ENCODE measurements at places on chromosomes 3 and 15. TPM values are rescaled to one million over a fixed set of nuclear protein-coding genes. Genes with fewer than 3 reads are reported as not detected.

The TYRO3 gene
- 12.2 TPM for total RNA-seq

- DNase-seq = no peak
Measured at GRCh38 chr3:64878362-64878761, 190.6 kb upstream of the ADAMTS9 start.

DNA sequence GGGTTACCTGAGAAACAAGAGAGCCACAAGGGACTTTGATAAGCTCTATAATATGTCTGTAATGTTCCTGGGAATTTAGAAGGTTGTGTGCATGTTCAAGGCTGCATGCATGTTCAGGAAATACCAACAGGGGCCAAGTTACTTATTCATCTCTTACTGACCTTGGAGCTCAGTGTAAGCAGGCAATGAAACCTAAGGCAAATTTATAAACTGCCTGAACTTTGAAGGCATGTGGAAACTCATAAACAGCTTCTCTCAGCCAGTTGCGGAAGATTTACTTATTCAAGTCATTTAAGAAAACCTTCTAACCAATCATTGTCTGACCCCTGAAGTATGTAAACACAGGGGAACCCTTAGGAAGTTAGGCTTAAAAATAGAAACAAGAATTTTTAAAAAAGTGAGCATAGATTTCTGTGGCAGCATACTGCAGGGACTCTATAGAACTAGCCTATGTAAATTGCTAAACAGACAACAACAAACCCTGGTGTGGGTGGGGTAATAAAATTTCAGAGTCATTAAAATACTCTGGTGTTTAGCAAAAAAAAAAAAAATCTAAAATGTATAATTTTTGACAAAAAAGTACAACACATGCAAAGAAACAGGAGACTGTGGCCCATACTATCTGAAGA, 57.2 kb downstream of the SLC15A2 start:
- DNase-seq = no peak

The DAZL gene
- total RNA-seq = not detected

DNA sequence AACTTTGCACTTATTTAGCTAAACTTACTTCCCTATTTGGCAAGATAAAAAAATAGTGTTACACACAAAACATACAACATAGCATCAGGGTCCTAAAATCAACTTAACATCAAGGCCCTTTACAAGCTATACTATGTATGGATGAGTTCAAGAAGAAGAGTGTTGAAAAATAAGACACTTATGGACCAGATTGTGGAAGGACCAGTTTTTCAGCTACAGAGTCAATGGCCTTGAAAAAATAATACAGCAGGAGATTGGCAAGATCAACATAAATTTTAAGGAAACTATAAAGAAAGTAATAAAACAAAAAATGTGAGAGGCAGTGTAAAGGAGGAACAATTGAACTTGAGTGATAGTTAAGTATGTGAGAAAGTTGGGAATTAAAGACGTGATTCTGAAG, 66.3 kb upstream of the BBX start:
- no peak for DNase-seq

DNA sequence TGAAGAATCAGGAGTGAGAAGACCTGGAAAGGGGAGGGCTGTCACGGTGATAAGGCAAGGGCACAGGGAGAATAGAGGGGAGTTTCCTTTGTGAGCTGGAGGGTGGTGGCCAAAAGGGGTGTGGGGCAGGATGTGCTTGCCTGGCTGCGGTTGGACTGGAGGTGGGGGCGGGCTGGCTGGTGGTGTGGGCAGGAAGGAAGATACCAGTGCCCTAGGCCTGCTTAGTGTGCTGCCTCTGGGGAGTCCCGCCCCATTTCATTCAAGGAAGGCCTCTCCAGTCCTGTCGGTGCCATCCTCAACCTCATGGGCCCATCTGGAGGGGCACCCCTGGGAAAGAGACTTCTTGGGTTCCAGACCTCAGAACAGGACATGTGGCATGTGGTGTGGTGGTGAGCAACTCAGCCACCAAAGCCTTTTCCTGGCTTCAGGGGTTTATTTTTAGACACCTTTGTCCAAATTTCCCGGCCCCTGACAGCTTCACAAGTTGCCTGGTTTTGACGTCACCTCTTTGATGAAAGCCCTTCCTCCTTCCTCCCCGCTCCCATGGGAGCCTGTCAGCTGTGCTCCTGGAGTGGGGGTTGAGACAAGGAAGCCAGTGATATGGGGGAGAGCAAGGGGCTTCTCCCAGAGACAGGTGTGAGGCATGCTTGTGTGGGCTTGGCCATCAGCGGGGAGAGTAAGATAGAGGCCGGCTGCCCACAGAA, 15.6 kb downstream of the TEX264 start:
- DNase-seq = peak; percentile 92

The C3orf20 gene
- 0.03 TPM for total RNA-seq

DNA sequence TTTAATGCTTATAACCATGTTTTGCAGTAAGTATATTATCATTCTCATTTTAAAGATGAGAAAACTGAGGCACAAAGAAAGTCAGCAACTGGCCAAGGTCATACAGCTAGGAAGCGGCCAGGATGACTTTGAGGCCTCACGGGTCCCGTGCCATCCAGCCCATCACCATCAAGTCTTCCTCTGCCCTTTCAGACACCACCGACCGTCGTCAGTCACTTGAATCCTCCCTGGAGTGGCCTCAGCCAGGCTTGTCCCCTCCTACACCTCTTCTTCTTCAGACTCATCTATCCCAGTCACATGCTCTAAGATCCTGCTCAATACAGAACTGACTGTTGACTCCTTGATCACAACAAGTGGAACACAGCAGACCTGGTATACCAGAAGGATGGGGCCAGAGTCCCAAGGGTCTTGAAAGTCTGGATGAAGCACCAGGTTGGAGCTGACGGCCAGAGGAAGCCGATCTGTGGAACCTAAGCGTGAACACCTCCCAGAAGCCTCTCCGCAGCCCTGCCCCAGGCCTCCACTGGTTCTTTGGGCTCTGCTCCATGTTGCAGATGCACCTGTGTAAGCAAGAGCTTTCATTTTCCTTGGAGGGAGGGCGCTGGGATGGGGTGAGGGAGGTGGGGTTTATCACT, 22.1 kb downstream of the ITGA11 start:
- no peak for DNase-seq

The SEMA3B gene
- total RNA-seq = 13.4 TPM

DNA sequence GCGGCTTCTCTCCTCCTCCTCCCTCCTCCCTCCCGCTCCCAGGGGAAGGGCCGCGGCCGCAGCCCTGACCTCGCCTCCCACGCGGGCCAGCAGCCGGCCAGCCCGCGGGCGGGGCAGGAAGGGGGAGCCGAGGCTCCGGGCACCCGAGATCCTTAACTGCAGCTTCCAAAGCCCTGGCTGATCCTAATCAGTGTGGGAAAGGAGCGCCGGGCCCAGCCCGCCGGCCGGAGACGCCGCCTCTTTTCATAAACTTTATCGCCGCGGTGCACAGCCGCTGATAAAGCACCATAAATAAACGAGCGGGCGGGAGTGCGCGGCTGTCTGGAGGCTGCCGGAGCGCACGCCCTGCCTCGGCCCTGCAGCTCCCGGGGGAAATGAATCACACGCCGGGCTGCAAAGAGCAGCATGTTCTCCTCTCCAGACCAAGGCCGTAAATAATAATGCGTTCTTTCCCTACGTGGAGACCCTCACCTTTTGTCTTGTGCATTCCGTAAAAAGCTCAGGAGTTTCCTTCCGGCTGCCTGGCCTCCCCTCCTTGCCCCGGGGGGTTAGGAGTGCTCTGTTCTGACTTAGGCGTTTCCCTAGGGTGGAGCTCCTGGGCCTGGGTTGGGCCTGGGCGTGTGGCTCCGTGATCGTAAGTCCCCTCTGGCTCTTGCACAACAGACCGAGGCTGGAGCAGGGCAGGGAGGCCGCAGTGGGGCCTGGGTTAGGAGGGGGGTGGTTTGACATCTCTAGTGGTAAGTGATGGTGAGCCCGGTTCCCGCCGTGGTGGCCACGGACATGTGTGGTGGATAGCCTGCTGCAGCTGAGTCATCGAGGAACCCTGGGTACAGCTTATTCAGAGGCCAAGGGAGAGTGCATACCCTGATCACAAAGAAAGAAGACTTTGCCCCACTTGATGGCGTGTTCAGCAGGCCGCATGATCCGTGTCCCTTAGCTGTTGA, 132.6 kb upstream of the HES1 start:
- peak; percentile 95 for DNase-seq

DNA sequence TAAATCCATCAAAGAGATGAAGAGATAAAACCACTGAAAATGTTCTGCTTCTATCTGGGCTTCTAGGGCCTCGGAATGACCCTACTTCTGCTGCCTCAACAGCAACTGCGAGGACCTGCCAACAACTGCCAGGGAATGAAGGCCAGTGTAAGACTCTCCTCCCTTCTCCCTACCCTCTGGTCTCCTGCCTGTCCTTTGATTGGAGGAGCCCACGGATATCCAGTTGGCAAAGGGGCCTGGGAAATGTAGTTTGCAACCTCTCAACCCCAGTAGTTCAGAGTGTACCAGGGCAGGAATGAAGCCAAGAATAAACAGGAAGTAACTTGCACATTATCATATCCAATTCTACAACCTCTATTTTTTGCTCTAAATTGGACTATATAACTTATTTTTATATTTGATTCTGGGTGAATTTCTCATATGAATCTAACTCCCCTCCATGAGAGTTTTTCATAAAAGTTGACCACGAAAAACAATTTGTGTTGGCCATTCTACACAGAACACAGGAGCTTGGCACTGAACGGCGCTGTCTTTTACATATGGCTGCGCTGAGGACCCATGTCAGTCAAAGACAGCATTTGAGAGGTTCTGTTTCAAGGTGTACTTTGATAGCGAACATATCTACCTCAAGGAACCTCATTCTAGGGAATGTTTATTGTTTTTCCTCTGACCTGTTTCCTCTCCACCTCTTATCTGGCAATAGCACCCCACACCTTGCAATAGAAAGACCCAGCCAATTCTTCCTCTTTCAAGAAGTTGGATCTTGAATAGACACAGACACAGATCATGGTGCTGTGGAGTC, 91.1 kb upstream of the RNF7 start:
- peak; percentile 66 for DNase-seq

DNA sequence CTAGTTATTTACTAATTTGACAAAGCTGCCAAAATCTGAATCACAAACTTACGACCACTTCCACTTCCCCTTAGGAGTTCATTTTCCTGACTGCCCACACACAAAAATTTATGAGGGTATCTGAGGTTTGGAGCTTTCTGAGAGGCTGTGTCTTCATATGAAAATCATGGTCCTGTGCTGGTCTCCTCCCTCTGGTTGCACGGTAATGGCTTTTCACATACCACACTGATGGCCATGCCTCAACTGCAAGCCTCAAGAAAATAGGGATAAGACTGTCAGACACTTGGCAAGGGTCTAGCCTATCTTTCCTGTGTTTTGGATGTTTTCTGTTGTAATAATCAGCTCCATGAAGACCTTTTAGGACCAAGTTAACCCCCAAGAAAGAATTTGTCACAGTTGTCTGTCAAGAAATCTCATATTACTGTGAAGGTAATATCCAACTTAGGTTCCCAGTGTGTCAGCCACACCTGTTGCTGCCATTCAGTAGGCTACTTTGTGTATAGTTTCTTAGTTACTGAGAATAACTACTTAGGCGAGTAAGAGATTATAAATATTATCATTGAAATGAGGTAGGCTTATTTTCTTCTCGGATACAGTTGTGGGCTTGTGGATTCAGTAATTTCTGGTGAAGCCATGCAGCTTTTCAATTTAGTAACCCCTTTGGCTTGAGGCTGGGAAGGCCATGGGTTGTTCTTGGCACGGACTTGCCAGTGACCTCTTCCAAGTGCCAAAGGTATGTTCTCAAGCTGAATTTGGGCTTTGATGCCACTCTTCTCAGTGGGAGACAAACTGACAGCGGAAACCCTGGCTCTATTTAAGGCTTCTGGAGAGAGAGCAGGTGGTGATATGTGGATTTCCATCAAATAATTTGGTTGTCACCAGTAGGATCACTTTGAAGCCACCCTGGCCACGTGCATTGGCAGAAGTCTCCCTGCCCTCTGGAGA, 101.1 kb downstream of the RYR3 start:
- DNase-seq = no peak

DNA sequence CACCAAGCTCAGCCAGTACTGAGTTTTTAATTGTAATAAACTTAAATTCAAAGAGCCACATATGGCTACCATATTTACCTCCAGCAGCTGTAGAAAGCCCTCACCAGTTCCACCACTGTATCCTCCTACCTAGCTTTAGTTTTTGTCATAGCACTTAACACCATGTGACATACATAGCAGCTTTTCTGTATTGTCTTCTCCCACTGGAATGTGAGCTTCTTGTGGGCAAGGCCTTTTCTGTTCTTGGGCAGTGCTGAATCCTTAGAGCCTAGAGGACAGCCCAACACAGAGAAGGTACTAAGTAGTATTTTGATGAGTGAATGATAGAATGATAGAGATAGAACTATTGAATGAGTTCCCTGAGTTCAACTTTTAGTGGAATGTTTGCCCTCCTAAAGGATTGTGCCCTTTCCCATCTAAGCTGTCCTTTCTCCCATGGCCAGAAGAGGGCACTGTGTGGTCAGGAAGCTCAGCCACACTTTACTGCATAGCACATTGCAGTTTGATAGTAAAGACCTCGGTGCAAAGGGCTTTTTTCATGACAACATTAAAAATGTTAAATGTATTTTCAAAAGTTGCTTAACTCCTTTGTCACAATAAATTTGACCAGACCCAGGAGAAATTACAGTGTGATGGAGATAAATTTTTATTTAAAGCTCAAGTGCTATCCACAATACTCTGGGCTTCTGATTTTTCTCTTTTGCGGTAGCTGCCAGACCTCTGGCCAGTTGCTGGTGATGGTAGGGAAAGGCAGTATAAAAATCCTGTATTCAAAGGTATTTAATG, 115.8 kb downstream of the GHSR start:
- DNase-seq = peak; percentile 59

GRCh38 chr15:77500989-77501388, 80.3 kb downstream of the HMG20A start:
- DNase-seq = no peak

- DNase-seq = no peak
Measured at GRCh38 chr3:190911382-190911781, 48.9 kb upstream of the GMNC start.

The FHIT gene
- not detected for total RNA-seq

DNA sequence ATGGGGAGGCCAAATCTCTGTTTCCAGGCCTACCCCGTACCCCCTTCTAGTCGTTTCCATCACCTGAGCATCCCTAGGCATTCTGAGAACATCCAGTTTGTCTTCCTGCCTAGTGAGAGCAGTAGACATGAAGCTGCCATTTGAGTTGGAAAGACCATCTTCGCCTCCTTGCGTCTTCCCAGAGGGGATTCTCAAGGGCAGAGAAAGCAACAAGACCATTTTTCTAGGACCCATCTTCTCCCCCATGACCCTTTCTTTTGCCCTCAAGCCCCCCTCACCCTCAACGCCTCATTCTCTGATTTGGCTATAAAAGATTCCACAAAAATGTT, 148.7 kb upstream of the BHLHE40 start:
- DNase-seq = no peak

- peak; percentile 61 for DNase-seq
Measured at GRCh38 chr3:54853573-54854404, 74.1 kb downstream of the LRTM1 start.

The ZNF662 gene
- not detected for total RNA-seq

DNA sequence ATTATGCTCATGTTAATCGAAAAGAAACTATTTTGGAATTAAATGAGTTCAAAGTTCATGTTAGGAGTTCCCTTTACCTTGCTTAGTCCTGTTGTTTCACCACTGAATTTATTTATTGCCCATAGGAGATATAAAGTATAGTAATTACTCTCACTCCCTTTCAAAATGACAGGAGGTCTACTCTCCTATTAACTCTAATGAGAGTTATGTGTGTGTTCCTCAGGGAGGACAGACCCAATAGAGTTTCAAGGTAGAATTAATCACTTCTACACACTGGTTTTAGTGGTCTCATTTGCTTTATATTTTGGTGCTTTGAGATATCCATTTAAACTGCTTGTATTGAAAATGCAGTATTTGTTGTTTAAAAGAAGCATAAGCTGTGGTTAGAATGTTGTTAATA, 398.9 kb downstream of the NLGN1 start:
- DNase-seq = no peak

The CLSTN2 gene
- 0.64 TPM for total RNA-seq

The SH2D7 gene
- total RNA-seq = not detected

All from MG63 (cell line).